Stimulated activated CD8-positive, alpha-beta memory T cell treated with anti-CD3 and anti-CD28 coated beads, Interleukin-7, amount 100 ng/mL, for 1 hour (primary cell): ENCODE measurements at places on chromosomes 3 and 15.

DNA sequence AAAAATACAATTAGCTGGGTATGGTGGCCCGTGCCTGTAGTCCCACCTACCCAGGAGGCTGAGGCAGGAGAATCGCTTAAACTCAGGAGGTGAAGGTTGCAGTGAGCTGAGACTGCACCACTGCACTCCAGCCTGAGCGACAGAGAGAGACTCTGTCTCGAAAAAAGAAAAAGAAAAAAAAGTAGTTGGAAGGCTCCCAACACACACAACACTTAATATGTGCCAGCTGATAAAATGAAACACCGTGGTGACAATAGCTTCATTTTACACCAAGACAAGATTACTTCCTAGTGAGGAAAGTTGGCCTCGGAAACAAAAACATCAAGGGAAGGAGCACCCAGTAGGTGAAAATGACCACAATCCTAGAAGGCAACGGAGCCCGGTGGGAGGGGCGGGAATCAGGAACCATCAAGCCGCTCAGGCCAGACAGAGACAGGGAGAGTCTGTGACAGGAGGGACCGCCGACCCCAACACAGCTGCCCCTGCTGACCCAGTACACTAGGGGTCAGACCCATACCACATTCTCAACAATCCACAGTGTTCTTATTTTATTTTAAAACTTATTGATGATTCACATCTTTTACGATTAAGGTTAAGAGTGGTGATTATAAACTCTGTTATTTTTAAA is 54.5 kb upstream of the OCA2 start:
- DNase-seq = no peak

GRCh38 chr3:9100513-9100894 is 137.2 kb upstream of the RAD18 start:
- no peak for DNase-seq

GRCh38 chr3:72494626-72495025 is 353.6 kb downstream of the SHQ1 start:
- DNase-seq = no peak

GRCh38 chr3:164940745-164941144 is 137.6 kb downstream of the SI start:
- no peak for DNase-seq

GRCh38 chr15:62119227-62119864 is 45.7 kb downstream of the C2CD4B start:
- no peak for DNase-seq

DNA sequence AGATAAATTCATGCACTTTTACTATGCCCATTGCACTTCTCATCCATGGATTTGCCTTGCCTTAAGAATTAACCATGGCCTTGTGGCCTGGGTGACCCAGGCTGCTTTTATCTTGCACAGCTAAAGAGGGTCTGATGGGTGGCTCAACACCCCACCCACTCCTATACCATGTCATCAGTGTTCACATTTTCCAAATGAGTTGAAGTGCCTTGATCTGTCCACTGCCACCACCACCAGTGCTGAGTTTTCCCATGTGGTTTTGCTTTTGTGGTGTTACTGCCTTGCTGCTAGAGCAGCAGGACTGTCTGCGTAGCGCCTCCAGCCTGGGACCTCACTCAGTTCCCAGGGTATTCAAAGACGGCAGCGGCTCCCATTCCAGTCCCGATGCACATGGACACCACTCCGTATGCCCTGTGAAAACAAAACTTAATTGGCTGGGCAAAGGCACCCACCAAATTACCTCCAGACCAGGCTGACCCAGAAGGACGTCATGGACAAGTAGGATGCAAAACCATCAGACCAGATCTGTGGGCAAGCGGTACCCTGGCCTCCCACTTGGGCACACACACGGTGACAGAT is 14.1 kb downstream of the ACAA1 start:
- no peak for DNase-seq

- DNase-seq = no peak
These were observed 628.5 kb downstream of the GRM7 start for GRCh38 chr3:7489417-7489816.

DNA sequence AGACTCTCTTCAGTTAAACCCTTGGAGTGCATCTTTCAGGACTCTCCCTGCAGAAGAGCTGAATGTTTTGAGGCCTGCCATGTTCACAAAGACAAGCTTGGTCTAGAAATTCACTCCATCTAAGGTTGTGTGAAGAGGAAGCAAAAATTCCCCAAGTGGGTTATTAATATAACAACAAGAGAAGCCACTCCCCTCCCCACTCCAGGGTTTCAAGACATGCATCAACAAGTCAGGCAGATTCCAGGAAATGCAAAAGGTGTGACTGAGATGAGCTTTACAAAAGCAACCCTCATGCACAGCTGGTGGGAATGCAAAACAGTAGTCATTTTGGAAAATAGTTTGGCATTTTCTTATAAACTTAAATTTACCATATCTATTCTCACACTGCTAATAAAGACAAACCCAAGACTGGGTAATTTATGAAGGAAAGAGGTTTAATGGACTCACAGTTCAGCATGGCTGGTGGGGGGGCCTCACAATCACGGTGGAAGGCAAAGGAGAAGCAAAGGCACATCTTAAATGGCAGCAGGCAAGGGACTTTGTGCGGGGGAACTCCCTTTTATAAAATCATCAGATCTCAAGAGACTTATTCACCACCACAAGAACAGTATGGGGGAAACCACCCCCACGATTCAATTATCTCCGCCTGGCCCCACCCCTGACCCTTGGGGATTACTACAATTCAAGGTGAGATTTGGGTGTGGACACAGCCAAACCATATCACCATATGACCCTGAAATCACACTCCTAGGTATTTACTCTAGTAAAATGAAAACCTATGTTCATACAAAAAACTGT is 31.3 kb downstream of the TARS3 start:
- DNase-seq = no peak

GRCh38 chr15:76222159-76222558 is 89.1 kb downstream of the ETFA start:
- no peak for DNase-seq

- no peak for DNase-seq
These were observed 151.6 kb upstream of the MEF2A start for GRCh38 chr15:99413955-99414754.

DNA sequence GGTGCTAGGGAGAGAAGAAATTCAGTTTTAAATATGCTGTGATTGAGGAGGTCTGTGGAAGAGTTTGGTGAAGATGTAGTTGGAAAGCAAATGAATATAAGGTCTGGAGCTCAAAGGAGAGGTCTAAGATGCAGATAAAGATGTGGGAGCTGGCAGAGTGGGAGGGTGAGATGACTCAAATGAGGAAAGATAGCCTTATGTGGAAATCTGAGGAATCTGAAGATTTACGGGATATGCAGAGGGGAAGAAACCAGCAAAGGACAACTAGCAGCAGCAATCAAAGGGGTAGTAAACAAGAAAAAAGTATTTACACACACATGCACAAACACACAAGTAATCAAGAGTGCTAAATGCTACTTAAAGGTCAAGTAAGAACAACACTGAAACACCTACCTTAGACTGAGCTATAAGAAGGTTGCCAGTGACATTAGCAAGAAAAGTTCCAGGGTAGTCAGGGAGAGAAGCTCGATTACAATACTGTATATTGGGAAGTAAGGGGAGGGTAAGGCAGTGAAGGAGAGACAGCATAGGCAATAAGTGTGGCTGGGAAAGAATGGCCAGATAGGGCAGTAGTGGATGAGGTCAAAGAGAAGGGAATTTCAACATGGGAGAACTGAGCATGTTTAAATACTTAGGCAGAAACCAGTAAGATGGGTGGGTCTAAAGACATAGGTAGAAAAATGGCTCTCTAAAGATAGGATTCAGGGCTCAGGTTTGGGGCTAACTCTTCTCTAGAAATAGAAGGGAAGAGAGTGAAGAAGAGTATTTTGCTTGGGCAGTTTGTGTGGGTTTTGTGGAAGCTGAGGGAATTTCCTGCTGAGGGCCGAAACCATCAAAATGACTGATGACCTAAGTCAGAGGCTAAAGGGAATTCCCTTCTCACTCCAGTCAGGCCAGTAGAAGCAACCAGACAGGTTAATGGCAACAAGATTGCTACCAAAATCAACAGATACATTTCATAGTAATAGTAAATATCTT is 8.9 kb downstream of the CMTM6 start:
- DNase-seq = no peak

DNA sequence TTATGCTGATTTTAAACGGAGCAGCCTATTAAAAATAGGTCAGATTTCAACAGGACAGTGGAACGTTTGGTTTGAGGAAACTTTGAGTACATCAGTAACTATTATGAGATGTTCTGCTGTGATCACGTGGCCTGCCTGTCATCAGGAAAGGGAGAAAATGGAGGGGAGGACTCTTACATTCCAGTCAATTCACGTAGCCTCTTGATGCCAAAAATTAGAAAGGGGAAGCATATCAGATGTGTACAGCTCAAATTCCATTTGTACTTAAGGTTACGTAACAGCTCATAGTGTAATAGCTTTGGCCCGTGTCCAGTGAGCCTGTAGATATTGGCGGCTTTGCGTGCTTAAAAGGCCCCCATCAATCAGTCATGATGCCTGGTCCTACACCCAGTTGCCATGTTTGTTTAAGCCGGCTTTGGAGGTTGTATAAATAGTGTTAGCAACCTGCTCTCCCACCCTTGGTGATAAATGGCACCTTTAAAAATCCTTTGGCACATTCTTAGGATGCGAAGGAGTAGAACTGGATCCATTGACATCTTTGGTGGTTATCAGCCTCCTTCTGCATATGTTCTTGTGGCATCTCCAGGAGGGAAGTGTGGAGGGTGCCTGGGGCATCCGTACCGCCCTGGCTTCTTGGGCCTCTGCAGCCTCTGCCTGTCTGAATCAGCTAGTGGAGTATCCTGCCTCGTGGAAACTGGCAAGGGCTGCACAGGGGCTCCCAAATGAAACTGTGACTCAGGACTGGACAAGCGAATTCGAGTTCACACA is 163.9 kb downstream of the THSD4 start:
- no peak for DNase-seq

GRCh38 chr15:78873793-78874765 is 1.4 kb downstream of the MORF4L1 start:
- DNase-seq = no peak

DNA sequence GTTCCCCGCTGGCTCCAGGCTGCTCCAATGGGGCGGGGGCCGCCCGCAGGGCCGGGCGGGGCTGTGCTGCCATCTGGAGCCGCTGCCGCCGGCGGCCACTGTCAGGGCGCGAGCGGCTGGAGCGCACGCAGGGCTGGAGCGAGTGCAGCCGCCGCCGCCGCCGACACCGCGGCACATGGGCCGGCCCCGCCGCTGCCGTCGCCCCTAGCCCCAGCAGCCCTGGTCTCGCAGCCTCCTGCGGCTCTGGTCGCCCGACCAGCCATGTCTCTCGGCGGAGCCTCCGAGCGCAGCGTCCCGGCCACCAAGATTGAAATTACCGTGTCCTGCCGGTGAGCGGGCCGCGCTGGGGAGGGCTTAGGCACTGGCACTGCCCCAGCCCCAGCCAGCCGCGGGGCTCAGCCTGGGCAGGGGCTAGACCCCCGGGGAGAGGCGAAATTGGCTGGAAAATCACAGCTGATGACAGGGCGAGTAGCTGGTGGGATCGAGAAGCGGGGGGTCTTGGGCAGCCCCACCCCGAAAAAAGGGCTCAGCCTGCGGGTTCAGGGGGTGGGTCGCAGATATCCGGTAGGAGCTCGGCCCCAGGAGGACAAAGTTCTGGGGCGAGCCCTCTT is at the start of gene CPNE9:
CPNE9 (plus strand) TSS at position 98 of the 611 bp plus-strand sequence; CDS start at position 262, 164 bp downstream.
- DNase-seq = no peak

- no peak for DNase-seq
These were observed 26.6 kb upstream of the SLMAP start for GRCh38 chr3:57729334-57730045.

DNA sequence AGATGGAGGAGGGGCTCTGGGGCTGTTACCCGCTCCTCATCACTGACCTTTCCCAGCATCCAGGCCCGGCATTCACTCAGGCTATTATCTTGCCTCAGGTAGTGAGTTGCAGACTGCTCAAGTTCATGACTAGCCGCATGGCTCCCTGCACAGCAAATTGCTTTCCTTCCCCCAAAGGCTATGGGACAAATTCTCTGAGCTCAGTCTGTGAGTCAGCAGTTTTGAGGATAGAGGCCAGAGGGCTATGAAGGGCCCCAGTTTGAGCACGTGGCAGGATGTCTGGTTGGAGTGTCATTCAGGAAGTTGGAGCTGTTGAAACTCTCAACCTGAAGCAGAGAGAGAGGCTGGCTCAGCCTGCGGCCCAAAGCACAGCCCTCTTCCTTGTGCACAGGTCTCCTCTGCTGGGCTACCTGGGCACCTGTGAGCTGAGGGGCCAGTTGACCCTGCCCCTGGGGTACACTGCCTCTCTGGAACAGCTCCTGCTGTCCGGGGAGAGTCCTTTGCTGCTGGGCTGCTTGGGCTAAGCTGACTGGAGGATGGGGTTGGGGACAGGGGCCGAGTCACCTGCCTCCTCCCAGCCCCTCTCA is 7.9 kb downstream of the FAH start:
- no peak for DNase-seq

GRCh38 chr15:44101944-44102343 is 93.1 kb downstream of the FRMD5 start:
- no peak for DNase-seq

DNA sequence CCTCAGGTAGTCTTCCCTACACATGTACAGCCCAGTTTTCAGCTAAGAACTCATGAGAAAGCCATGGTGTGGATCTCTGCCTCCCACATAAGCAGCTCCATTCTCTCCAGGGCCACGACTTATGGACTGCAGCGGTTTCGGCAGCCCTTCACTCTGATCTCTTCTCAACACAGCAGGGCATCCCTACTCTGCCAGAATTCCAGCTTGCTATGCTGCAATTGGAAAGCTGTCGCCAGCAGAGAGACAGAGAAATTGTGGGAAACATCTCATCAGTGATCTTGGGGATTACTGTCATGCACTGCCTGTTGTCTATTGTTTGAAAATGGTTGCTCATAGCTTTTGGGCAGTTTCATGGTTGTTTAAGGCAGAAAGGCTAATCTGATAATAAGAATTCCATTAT is 11.9 kb upstream of the BLM start:
- DNase-seq = no peak

DNA sequence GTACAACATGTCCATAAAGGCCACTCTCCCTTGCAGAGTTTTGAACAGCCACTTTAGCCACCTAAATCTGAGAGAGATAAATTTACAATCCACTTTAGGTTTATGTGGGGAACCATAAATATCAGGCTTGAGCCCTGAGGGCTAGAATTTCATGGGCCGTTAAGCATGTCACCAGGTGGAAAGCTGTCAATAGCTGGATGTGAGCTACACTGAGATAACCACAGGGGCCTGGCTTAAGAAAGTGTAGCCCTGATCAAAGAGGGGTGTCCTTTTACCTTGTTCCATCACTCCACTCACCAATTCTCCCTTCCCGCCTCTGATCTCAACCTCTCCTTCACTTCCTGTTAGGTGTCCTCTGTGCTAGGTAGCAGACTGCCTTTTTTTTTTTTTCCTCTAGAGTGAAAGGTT is 172.8 kb upstream of the ICE2 start:
- no peak for DNase-seq
